Mesangial cell (primary cell): ENCODE measurements at places on chromosomes 4 and X. TPM values are rescaled to one million over a fixed set of nuclear protein-coding genes. Genes with fewer than 3 reads are reported as not detected.

The NKX3-2 gene
- not detected in 2 replicates for total RNA-seq

The DUSP21 gene
- not detected in 2 replicates for total RNA-seq

The CENPVL2 gene
- total RNA-seq: not detected in 2 replicates

The BST1 gene
- total RNA-seq: 12.8 and 18.6 TPM in 2 replicates

The CWH43 gene
- not detected in 2 replicates for total RNA-seq

The GALNTL6 gene
- total RNA-seq: 0.25 and 0.33 TPM in 2 replicates

The SOWAHD gene
- 0.38 TPM in 1 of 2 replicates, not detected in the other for total RNA-seq

The IRS4 gene
- under 0.01 TPM in 1 of 2 replicates, not detected in the other for total RNA-seq

The GPAT3 gene
- total RNA-seq: 5.4 and 5.6 TPM in 2 replicates

The STATH gene
- total RNA-seq: not detected in 2 replicates

The PHOX2B gene
- total RNA-seq: not detected in 2 replicates

The PRRG3 gene
- total RNA-seq: not detected in 2 replicates

The ERCC6L gene
- 0.25 and 7.2 TPM in 2 replicates for total RNA-seq

The SPIN2A gene
- total RNA-seq: 1.0 TPM in 1 of 2 replicates, not detected in the other

The NXF2 gene
- not detected in 2 replicates for total RNA-seq

The TLR10 gene
- not detected in 2 replicates for total RNA-seq

The EGF gene
- 0.16 and 0.25 TPM in 2 replicates for total RNA-seq

The PABPC5 gene
- 0.16 and 0.76 TPM in 2 replicates for total RNA-seq

The MAGEC2 gene
- not detected in 2 replicates for total RNA-seq

The PWWP3B gene
- total RNA-seq: 0.33 and 1.0 TPM in 2 replicates

The TMPRSS11D gene
- total RNA-seq: not detected in 2 replicates

The NHS gene
- total RNA-seq: 4.1 and 7.7 TPM in 2 replicates

The REPS2 gene
- 1.6 and 3.7 TPM in 2 replicates for total RNA-seq

The CLDN22 gene
- total RNA-seq: under 0.01 TPM in 1 of 2 replicates, not detected in the other

The SSX4B gene
- total RNA-seq: not detected in 2 replicates

The SPIN4 gene
- total RNA-seq: 2.4 and 4.1 TPM in 2 replicates

The CXCL3 gene
- 1.6 and 4.1 TPM in 2 replicates for total RNA-seq

The NAT8L gene
- total RNA-seq: 0.81 and 3.2 TPM in 2 replicates

The RAB39B gene
- total RNA-seq: 0.13 TPM in 1 of 2 replicates, not detected in the other

The FMR1NB gene
- total RNA-seq: not detected in 2 replicates

The SPANXN3 gene
- total RNA-seq: 0.49 TPM in 1 of 2 replicates, not detected in the other

The FGF2 gene
- 10.9 and 11.2 TPM in 2 replicates for total RNA-seq

The KCTD8 gene
- total RNA-seq: not detected in 2 replicates

The GAR1 gene
- total RNA-seq: 6.5 and 9.6 TPM in 2 replicates

The H2BW2 gene
- total RNA-seq: not detected in 2 replicates

The F9 gene
- total RNA-seq: not detected in 2 replicates

The FATE1 gene
- not detected in 2 replicates for total RNA-seq

The TBX22 gene
- not detected in 2 replicates for total RNA-seq

The CFAP47 gene
- total RNA-seq: 0.13 TPM in 1 of 2 replicates, not detected in the other

The NHSL2 gene
- total RNA-seq: 2.0 and 2.8 TPM in 2 replicates

The RAB41 gene
- total RNA-seq: not detected in 2 replicates

The PAGE2 gene
- total RNA-seq: not detected in 2 replicates

The DCAF4L1 gene
- total RNA-seq: not detected in 2 replicates

The HHIP gene
- 9.8 and 30.3 TPM in 2 replicates for total RNA-seq

The GPR143 gene
- 27.1 and 33.6 TPM in 2 replicates for total RNA-seq

The DRP2 gene
- total RNA-seq: 0.51 and 1.1 TPM in 2 replicates

The ASB9 gene
- 2.2 and 4.2 TPM in 2 replicates for total RNA-seq

The CLDN24 gene
- not detected in 2 replicates for total RNA-seq

The SMR3A gene
- not detected in 2 replicates for total RNA-seq

The CXCL6 gene
- 6.2 and 6.7 TPM in 2 replicates for total RNA-seq

The TMPRSS11B gene
- total RNA-seq: not detected in 2 replicates

The MAOB gene
- 2.8 and 7.6 TPM in 2 replicates for total RNA-seq

The KLB gene
- total RNA-seq: under 0.01 TPM in 1 of 2 replicates, not detected in the other

The SLIT2 gene
- total RNA-seq: 3.7 and 9.0 TPM in 2 replicates

The ADH1B gene
- not detected in 2 replicates for total RNA-seq

The MAGEA10 gene
- total RNA-seq: not detected in 2 replicates

The C4orf51 gene
- total RNA-seq: not detected in 2 replicates

The PLRG1 gene
- 47.4 and 56.2 TPM in 2 replicates for total RNA-seq
